Stimulated activated CD8-positive, alpha-beta memory T cell treated with anti-CD3 and anti-CD28 coated beads, Interleukin-15, amount 100 ng/mL, for 48 hours (primary cell): ENCODE measurements at places on chromosomes 16 and 17.

- DNase-seq: no peak
These were observed 155.6 kb upstream of the PLCG2 start for GRCh38 chr16:81623365-81624102.

- no peak for DNase-seq
These were observed 8.3 kb upstream of the GPRC5B start for GRCh38 chr16:19892902-19893301.

GRCh38 chr17:36674278-36674650 is 72.9 kb downstream of the MRM1 start:
- peak; percentile 28 for DNase-seq

- DNase-seq: no peak
These were observed 8.6 kb upstream of the TEX19 start for GRCh38 chr17:82350182-82351030.

- DNase-seq: no peak
These were observed 84.5 kb downstream of the ABR start for GRCh38 chr17:1095090-1095852.

- DNase-seq: no peak
These were observed 255.6 kb upstream of the HSBP1 start for GRCh38 chr16:83552228-83552627.
